ENCODE measurements at places on chromosomes 11 and 22.
A peak's percentile ranks its signal among the peaks of the same experiment; 100 is the strongest.

GRCh38 chr22:19103880-19104821 is 18.1 kb downstream of the DGCR2 start:
- no peak for DNase-seq

- no peak for DNase-seq
Observed at GRCh38 chr11:47725442-47726117, 10.4 kb upstream of the AGBL2 start.

- no peak for DNase-seq
Observed at GRCh38 chr11:27459191-27459590, 13.4 kb downstream of the LGR4 start.

DNA sequence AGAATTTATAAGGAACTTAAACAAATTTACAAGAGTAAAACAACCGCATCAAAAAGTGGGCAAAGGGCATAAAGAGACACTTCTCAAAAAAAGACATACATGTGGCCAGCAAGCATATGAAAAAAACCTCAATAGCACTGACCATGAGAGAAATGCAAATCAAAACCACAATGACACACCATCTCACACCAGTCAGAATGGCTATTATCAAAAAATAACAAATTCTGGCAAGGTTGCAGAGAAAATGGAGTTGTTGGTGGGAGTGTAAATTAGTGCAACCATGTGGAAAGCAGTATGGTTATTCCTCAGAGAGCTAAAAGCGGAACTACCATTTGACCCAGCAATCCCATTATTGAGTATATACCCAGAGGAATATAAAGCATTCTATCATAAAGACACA is 866.8 kb upstream of the TENM4 start:
- no peak for DNase-seq

- DNase-seq, result no peak
Observed at GRCh38 chr11:257766-258493, 20.3 kb upstream of the NLRP6 start.

GRCh38 chr22:31233001-31233400 is 20.9 kb downstream of the LIMK2 start:
- DNase-seq, result no peak

DNA sequence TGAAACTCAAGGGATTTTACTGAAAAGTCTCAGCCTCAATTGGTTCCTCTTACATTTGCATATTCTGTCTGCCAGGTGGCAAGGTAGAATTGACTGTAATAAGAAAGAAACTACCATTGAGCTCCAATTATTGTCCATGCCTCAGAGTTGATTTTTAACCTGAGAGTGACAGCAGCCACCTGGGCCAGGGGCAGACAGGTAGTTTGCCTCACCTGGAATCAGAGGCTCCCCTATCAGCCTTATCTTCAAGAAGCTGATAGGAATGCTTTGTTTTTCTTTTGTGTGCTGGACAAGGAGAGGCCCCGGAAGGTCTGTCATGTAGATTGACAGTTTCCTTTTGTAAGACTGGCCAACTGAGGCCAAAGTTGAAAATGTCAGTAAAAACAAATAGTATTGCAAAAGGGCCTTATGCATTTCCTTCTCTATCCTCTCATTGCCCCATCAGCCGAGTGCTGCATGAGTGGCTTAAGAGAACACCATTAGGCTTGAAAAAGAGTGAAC is 34.1 kb downstream of the CD44 start:
- DNase-seq, result peak; percentile 57

GRCh38 chr11:61378713-61379313 is 13.6 kb upstream of the TMEM216 start:
- DNase-seq, result peak; percentile 96

GRCh38 chr11:22520521-22520920 is 105.1 kb downstream of the FANCF start:
- peak; percentile 29 for DNase-seq

DNA sequence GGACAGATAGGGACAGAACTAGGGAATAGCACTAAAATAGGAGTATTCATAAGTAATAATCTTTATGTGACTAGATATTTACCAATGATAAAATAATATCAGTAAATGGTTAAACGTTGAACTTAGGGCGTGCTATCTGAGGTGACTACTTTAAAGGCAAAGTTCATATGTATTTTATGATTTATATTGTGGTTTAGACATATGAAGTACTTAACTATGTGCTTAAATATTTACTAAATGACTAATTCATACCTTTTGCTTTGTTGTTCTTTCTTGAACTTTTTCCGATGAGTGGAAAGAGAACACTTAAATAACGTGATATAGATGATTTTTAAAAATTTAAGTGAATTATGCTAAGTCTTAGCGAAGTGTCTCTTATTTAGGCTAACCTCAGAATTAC is 14.7 kb downstream of the LUZP2 start:
- no peak for DNase-seq

- DNase-seq, result no peak
Observed at GRCh38 chr11:10803676-10804075, 5.0 kb downstream of the EIF4G2 start.

- DNase-seq, result no peak
Observed at GRCh38 chr11:23764286-23764685, 732.6 kb upstream of the LUZP2 start.

Data from fibroblast of the conjunctiva (primary cell).